ENCODE measurements at places on chromosomes 4 and X.
A peak's percentile ranks its signal among the peaks of the same experiment; 100 is the strongest.

DNA sequence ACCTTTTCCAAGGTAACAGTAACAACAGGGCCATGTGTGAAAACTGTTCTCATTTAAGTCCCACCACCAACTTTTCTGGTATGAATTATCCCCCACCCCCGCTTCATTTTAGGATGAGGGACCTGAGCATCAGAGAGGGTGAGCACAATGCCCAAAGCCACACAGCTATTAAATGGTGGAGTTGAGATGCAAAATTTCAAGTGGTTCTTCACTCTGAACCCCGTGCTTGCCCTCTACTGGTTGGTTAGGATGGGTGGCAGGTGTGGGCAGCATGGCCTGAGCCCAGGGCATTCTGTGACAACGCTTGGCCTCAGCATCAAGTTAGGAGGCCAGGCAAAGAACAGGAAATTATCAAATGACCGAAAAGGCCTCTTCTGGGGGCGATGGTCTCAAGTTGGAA is 33.5 kb downstream of the MED28 start:
- DNase-seq: peak; percentile 9

DNA sequence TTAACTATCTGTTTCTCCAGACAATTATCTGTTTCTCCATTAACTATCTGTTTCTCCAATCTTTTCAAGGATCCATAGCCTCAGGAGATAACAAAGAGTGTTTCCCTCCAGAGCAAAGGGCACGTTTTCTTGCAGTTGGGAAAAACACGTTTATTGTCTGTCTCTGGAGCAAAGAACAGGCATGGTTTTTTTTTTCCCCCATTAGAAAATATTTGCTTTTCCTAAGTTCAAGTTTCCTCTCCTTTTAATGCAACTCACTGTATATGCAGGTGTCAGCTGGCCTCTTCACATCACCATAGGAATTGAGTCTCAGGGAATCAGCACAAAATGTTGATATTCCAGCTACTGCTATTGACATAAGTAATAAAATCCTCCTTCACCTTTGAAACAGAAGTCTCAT is 984.4 kb downstream of the RAB28 start:
- no peak for DNase-seq

- DNase-seq: no peak
Measured at GRCh38 chr4:126757219-126757618, 875.5 kb upstream of the INTU start.

DNA sequence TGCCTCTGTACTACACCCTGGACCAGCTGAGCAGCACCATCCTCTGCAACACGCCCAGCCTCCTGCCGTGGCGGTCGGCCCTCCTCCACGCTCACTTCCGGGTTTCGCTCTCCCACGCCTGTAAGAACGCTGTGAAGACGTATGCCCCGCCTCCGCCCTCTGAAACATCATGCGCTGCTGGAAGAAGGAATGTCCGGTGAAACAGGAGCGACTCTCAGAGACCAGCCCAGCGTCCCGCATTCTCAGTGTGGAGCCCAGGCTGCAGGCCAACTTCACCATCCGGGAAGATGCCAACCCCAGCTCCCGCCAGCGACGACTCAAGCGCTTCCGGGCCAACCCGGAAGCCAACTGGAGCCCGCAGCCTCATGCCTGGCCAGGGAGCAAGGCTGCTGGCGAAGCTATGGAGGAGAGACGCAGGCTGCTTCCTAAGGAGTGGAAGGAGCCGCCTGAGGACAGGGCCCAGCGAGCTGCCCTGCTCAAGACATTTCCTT is 186.1 kb upstream of the SLITRK2 start:
- no peak for DNase-seq

GRCh38 chr4:153146961-153147360 is 57.3 kb upstream of the TRIM2 start:
- DNase-seq: no peak

GRCh38 chrX:97405031-97405660 is 521.4 kb downstream of the RPA4 start:
- DNase-seq: no peak

DNA sequence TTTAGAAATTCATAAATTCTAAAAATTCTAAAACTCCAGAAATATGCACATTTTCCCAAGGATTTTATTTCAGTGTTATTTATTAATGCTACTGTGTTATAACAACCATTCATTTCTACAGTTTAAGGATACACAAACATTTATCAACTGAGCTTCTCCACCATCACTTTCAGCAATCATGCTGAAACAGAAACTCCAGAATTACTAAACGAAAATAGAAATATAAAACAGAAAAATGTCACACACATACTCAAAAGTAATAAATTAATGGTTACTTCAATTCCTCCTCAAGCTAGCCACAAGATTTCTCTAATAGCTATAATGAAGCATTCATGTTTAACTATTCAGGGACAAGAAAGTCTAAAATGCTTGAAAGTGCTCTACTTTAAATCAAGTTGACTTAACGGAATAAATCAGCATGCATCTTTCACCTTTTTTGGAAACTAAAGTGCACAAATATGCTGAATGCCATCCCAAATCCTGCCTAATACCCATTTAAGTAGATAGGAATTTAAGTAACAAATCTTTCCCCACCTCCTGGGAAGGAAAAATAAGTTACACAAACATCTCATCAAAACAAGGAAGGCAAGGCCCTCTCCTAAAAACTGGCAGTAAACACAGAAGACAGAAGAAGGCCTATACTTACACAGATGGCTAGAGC is 563 bp downstream of the FAM13A start:
- no peak for DNase-seq

DNA sequence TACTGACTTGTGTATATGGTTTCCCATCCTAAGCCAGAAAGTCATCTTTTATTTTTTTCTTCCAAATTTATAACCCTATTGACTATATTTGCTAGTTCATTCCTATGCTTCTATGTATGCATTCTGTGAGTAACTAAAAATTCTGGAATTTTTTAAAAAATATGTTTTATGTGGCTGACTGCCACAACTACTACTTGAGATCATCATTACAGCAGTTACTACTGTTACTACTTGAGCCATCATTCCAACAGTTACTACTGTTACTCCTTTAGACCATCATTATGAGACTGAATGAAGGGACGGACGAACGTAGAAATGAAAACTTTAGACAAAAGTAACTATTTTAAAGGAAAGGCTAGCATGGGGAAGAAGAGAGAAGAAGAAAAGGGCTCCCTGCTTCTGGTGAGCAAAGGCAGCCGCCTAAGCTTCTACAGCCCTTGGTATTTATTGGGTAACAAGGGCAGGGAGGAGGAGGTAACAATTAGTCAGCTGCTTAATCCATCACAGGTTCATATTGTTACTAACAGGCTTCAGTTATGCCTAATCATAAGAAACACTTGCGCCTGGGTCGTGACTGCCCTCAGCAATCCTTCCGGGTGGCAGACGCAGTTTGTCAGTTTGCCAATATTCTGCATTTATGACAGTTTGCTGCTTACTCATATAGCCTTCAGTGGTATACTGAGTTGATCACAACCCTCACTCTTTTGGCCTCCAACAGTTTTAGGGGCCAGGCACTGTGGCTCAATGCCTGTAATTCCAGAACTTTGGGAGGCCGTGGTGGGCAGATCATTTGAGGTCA is 80.4 kb downstream of the PDLIM5 start:
- no peak for DNase-seq

- DNase-seq: no peak
Measured at GRCh38 chrX:13937370-13938050, 92.2 kb downstream of the GEMIN8 start.

- DNase-seq: no peak
Measured at GRCh38 chr4:73197220-73197619, 61.4 kb downstream of the ANKRD17 start.

DNA sequence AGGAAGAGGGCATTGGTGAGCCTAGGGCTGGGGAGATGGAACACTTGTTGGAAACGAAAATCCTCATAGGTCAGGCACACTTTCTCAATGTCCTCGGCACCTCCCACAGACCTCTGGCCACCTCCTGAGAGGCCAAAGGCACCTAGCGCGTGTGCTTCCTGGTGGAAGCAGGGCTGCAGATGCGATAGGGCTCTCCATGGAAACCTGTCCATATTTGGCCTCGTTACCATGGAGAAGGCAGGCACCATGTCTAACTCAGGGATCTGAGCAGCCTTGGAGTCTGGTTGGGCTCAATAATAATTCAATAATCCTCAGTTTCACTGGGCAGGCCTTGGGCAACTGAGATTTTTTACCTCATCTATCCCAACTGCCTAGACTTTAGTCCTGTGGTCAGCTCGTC is 58.3 kb downstream of the RAI2 start:
- DNase-seq: no peak

- DNase-seq: no peak
Measured at GRCh38 chrX:150483356-150483985, 85.0 kb upstream of the MTM1 start.

GRCh38 chrX:43165343-43165920 is 387.5 kb upstream of the PPP1R2C start:
- peak; percentile 3 for DNase-seq
